ENCODE measurements at places on chromosomes 3 and 15.

DNA sequence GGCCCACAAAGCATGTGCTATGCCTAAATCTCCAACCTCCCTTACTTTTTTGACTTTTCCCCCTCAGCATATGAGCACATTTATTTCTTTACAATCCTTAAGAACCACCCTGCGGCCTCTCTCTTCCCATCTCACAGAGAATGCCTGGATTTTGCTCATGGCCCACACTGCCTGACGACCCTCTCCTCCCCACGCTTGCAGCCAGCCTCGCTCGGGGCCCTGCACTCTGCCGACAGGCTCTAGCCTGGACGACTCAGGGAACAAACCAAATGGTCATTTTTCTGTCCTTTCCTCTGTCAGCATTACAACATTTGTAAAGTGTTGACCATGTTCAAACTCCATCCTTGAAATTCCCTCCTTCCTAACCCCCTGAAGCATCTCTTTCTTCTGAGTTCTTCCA, 11.7 kb downstream of the HES1 start:
- no peak for DNase-seq

DNA sequence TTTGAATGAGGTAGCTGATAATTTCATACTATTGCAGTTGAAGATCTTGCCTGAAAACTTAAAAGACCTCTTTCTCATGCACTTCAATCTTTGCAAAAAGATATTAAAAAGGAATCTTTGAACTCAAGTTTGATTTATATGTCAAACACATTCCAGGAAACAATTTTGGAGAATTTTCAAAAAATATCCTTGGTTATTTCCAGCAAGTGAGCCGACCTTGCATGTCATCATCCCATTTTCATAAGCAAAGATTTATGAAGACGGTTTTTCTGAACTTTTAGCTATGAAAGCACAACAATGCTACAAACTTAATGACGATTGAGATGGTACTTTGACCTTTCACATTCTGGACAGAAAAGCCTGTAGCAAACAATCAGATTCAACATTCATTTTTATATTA, 95.6 kb downstream of the RFX7 start:
- DNase-seq, result no peak

- no peak for DNase-seq
These were observed 614.0 kb upstream of the AGTR1 start for GRCh38 chr3:148083526-148084182.

GRCh38 chr3:48915296-48915695, 3.3 kb upstream of the ARIH2 start:
- no peak for DNase-seq

- DNase-seq, result no peak
These were observed 12.2 kb downstream of the LRRK1 start for GRCh38 chr15:100931143-100931890.

DNA sequence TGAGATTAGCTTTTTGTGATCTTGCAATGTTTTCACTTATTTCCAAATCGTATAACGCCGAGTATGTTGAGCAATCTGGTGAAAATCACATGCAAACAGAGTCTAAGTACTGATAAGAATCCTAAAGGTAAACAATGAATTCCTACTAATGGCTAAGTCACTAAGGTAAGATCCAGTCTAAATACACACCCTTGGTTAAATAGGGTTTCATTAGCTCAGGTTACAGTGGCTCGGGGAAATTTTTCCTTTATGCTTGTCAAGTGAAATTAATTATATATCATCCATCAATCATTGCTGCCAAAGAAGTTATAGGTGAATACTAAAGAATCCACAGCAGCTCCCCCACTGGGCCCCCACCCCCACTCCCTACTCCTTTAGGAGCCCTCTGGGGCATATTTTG, 139.3 kb downstream of the SOX2 start:
- DNase-seq, result no peak

DNA sequence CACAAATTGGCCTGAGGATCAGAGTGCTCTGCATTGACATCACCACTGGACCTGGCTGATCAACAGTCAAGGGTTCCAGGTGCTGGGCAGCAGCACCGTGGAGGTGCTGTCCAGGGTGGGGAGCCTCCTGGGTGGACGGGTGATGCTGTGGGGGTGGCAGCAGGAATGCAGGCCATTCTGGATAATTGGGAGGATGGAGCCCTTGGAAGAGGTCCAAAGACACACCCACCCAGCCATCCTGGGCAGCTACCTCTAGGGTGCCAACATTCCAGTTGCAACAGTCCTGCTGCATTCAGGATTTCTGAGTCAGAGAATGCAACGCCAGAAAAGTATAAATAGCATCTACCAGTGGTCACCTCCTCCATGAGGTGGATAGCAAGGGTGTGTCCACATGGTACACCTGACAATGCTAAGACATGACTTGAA, 26.8 kb downstream of the STARD5 start:
- peak; percentile 59 for DNase-seq

GRCh38 chr3:70488816-70489215, 176.4 kb upstream of the MDFIC2 start:
- no peak for DNase-seq

DNA sequence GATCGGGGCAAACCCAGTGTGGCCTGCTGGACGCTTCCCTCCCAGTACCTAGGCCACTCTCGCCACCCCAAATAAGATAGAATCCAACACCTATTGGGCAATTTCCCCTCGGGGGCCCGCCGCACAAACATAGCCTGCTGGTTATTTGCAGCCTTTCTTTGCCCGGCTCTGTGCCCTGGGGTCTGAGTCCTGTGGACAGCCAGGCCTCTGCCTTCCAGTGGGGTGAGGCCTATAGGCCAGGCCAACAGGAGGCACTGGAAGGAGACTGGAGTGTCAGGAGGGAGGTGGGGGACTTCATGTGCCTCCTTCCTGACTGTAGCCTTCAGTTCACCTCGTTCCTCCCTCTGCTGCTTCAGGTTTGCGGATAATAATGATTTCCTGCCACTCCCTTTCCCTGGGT, 47.4 kb upstream of the LDHAL6B start:
- no peak for DNase-seq

DNA sequence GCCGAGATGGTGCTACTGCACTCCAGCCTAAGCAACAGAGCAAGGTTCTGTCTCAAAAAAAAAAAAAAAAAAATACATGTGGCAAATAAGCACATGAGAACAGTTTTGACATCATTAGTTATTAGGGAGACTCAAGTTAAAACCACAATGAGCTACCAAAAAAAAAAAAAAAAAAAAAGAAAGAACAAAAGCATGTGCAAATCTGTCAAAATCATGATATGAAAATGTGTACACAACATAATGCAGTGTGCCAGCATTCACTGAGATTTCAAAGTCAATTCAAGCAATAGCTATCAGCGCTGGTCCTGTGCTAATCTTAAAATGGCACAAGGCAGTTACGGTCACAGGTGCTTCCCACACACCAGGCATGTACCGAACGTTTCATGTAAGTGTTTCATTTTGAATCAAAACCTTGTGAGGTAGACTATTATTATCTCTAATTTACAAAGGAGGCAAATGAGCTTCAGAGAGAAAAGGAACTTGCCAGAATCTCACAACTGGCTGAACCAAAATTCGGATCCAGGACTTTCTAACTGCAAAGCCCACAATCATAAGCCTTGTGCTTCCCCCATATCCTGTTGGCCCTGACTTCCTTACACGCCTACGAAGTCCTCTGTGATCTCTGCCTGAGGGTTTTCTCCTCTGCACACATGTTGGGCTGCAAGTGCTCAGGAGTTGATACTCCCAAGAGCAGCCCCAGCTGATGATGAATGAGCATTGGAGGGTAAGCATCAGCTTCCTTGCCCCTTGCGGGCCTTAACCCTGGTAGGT, 200.1 kb upstream of the PROK2 start:
- no peak for DNase-seq

DNA sequence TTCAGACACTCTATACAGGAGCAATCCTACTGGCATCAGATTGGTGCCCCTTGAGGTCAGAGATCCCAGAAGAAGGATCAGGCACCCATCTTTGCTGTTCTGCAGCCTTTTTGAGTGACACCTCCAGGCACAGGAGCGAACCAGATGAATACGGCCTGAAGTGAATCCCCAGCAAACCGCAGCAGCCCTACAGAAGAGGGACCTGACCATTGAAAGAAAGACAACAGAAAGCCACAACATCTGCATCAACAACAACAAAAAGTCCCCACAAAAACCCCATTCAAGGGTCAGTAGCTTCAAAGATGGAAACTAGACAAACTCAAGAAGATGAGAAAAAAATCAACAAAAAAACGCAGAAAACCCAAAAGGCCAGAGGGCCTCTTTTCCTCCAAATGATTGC, 130.4 kb downstream of the PPM1L start:
- DNase-seq, result no peak

DNA sequence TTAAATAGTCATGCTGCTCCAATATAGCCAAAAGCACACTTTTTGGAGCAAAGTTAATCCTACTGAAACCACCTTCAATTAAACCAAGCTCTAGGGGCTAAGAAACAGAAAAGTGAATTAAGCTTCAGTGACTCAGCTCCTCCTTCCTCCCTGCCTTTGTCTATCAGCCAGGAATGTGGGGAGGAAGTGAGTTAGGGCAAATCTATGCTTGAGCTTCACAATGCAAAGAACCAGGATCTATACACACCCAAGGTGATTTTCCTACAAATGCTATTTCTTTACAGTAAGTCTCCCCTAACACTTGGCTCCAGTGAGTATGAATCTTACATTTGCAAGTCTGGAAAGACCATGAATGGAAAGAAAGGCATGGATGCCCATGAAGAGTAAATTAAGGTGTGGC, 212.1 kb downstream of the P3H2 start:
- DNase-seq, result peak; percentile 76

DNA sequence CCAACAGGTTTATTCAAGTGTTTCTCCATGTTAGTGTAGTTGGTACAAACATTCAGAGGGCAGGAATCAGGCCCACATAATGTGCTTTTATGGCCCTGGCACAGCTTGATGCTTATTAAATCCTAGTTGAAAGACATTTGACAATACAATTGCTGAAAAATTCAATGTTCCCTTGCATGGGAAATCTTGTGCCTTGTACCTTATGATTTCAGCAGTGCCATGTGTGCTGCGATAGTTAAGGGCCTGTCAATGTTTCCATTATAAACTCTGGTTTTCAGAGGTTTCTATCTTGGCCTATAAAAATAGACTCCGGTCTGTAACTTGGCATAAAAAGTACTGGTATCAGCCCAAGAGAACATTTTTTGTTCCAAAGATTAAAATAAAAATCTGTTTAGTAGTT, 207.2 kb downstream of the TBC1D5 start:
- DNase-seq, result no peak

- DNase-seq, result no peak
These were observed 2.5 kb upstream of the NLGN1 start for GRCh38 chr3:173395073-173395411.

- DNase-seq, result no peak
These were observed 217.5 kb downstream of the ALCAM start for GRCh38 chr3:105584003-105584790.

DNA sequence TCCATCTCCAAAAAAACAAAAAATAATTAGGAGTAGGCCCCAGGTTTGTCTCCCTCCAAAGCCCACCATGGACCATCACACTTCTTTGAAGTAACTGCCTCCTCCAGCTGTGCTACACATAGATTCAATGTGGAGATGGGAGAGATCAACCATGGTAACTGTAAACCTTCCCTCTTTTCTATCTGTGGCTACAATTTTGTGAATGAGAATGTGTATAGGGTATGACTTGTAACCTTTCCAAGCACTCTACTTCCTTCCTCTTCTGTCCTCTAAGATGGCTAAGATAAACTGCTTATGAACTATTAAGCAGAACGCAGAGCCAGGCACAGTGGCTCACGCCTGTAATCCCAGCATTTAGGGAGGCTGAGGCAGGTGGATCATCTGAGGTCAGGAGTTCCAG, 55.5 kb upstream of the ATP11B start:
- DNase-seq, result no peak

DNA sequence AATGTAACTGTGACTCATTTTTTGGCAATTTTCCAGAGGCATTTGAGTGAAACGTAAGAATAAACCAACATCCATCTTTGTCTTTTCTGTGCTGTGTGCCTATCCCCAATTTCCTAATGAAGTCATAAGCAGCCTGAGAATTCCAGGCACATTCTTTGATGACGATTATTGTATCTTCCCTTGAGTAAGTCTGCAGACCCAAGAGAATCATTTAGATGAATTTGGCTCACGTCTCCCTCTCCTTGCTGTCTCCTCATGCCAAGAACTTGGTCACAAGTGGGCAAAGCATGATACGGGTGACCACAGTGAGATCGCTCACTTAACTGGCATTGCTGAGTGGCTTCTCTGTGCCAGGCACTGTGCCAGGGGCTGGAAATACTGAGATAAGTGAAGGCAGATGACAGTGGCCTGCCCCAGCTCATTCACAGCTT, 384.5 kb upstream of the IL12A start:
- DNase-seq, result peak; percentile 53

DNA sequence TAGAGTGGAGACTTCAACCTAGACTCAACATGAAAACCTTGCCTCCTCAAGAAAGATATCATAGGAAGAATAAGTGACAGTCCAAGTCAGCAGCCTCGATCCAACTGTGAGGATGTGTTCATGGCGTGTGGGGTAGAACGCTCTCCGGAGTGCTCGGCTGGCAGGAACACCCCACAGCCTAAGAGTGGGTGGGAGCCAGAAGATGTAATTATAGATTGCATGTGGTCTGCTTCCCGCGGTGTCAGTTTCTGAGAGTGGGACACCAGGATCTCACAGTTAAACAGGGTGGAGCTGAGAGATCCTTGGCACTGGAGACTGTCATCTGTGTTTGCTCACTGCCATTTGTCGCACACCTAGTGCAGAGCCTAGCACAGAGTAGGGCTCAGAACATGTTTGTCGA, 158.0 kb downstream of the CTNNB1 start:
- no peak for DNase-seq

GRCh38 chr3:35800960-35801459, 161.7 kb downstream of the ARPP21 start:
- no peak for DNase-seq

DNA sequence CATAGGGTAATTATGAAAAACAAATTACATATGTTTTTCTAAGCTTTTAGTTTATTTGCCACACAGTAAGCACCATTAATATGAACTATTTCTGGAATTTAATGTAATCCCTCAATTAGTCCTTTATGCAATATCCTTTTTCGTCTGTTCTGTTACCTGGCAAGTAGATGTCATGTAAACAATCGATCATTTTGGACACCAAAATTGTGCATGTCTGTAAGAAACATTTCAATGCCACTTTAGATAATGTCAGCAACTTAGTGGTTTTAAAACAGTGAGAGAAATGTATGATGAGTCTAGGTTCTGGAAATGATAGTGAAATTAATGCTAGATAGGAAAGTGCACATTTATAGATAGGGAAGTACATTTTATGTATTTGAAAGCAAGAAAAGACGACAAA, 986.6 kb downstream of the ZPLD1 start:
- no peak for DNase-seq

DNA sequence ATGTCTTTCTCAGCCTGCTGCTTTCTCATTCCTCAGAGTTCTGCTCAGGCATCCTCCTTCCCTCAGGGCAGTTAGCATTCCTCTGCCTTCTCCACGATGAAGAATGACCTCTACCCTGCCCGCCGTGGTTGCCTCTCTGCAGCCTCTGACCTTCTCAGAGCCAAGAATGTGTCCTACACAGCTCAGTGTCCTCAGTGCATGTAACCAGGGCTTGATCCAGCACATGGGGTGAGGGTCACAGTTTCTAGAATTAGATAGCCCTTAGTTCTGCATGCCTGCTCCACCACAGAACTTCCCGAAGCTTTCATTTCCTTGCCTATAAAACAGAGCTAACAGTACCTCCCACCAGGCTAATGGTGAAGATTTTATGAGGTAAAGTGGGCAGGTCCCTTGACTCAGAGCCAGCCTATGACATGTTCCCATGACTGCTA, 182.1 kb downstream of the CLSTN2 start:
- no peak for DNase-seq

GRCh38 chr3:32397941-32398340, 6.3 kb downstream of the CMTM7 start:
- DNase-seq, result no peak

All from fibroblast of pulmonary artery (primary cell).